ENCODE measurements at places on chromosomes 7 and 10.

- no peak for DNase-seq
Measured at GRCh38 chr7:44899443-44899842, 14.1 kb upstream of the PURB start.

DNA sequence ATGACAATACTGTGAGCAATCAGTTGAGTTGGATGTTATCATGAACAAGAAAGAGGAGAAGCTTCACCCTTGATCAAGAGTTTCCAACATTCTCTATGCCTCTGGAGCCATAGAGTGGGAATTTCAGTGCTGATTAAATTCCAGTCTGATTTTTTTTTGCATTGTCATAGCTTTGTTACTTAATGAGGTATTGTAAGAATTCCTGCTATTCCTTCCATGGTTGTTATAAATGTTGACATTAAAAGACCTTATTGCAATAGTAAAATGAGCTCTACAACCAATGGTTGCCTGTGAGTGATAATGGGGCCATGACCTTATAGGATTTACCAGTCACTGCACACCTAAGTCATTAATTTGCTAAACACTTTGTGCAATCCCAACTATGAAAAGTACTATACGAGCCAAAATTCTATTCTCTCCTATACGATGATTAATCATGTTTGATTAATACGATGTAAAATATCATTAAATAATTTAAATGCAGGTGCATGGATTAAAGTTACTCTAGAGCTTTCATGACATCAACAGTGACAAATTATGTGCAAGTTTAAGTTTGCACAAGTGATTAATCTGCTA lies 353.2 kb upstream of the KLF6 start:
- DNase-seq = no peak

DNA sequence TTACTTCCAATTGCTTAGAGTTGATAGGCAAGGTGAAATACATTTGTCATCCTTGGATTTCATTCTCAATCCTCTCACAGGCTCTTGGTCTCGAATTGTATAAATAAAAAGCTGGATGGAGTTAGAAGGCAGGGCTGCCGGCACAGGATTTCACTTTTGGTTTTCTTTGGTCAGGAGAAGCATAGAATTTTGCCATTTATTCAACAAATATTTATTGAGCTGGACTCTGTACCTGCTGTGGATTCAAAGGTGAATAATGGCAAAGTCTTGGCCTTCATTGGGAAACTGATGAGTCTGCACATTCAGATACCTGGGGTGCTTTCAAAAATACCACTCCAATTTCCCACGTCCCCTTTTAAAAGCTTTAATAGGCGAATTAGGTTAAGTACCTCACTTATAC lies 49.7 kb downstream of the PDK4 start:
- DNase-seq = no peak

- DNase-seq = no peak
Measured at GRCh38 chr7:131618391-131618790, 62.0 kb upstream of the PODXL start.

GRCh38 chr10:133060022-133060421 lies 27.7 kb upstream of the ADGRA1 start:
- DNase-seq = no peak

- peak; percentile 77 for DNase-seq
Measured at GRCh38 chr7:110573862-110574528, 516.9 kb upstream of the LRRN3 start.

Data from choroid plexus epithelial cell (primary cell).